ENCODE measurements at places on chromosomes 5 and 9.
A peak's percentile ranks its signal among the peaks of the same experiment; 100 is the strongest.

- DNase-seq, result no peak
Measured at GRCh38 chr9:112000743-112001142, 104.1 kb downstream of the UGCG start.

GRCh38 chr5:9829621-9830020, 199.5 kb upstream of the TAS2R1 start:
- DNase-seq, result no peak

DNA sequence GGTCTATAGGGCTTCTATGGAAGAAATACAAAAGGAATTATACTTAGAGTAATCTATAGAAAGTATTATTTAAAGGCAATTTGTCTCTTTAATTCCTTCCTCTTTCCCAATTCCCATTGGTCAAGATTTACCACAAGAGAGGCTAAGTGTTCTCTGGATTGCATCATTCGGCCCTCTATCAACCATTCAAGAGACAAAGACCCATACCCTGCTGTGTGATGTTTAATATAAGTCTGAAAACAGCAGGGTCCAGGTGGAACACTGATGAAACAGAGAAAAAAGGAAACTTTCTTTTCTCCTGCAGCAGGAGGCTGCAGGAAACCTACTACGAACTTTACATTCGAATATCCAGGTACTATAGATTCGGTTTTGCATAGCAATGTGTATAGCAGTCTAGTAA, 323.4 kb downstream of the CHSY3 start:
- DNase-seq, result no peak

- no peak for DNase-seq
Measured at GRCh38 chr9:97772145-97772544, 75.0 kb upstream of the XPA start.

GRCh38 chr9:82010711-82011110, 22.1 kb downstream of the SPATA31D1 start:
- no peak for DNase-seq

GRCh38 chr5:98308960-98309359, 464.5 kb upstream of the RGMB start:
- no peak for DNase-seq

GRCh38 chr9:98978231-98978681, 34.5 kb downstream of the COL15A1 start:
- no peak for DNase-seq

DNA sequence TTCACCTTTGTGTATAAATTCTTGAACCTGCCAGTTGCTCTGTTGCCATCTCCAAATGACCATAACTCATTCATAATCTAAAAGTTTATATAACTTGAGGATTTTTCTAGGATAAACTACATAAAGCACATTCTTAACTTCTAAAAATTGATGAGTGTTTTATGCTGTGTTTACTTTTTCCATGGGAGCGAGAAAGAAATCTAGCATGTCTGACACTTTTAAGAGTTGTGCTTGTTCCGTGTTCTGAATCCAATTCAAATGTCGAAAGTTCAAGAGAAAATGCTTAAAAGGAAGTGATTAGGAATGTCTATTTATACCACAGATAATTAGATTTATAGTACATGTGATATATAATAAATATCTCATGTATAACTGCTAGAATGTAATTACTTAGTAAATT, 154.4 kb downstream of the DEPDC1B start:
- no peak for DNase-seq

- no peak for DNase-seq
Measured at GRCh38 chr5:107455111-107455544, 215.6 kb downstream of the EFNA5 start.

DNA sequence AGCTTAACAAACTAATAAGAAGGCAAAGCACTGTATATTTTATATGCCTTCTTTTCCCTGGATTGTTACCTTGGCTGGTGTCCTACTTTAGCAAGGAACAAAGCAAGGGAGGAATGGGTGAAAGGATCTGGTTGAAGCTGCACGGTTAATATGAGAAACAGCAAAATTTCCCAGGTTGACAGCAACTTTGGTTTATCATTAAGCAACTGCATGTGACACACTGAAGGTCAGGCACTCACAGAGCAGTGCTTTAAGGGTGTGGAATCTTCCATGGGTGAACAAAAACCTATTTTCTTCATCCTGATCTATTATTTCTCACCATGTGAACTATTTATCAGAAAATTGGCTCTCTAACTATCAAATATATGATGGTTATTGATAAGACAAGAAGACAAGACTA, 109.0 kb upstream of the ATP10B start:
- DNase-seq, result no peak

GRCh38 chr9:109403766-109404320, 83.0 kb upstream of the EPB41L4B start:
- no peak for DNase-seq

DNA sequence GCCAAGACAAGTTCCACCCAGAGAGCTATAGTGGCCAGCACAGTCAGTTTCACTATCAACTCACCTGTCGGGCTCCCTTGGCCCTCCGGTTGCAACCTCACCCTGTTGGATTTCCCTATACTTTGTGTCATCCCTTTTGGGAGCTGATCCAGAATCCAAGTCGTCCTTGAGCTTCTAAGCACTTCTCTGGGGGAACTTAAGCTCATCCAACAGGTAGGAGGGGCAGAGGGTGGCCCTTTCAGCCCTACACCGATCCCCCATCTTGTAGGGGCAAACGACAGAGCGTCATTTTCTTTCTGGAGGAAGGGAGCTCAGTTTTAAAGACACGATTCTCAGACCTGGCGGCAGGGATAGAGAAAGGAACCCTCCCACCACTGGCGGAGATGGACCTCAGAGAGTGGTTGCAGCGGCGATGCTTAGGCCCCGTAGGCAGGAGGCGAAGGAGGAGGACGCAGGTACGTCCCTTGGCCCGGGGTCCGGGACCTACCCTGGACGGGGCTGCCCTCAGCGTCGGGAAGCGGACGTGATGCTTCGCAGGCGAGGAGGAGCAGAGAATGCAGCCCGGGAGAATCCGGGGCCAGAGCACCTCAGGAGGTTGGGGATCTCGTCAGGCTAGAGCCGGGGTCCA, 519 bp downstream of the ZER1 start:
- DNase-seq, result no peak

DNA sequence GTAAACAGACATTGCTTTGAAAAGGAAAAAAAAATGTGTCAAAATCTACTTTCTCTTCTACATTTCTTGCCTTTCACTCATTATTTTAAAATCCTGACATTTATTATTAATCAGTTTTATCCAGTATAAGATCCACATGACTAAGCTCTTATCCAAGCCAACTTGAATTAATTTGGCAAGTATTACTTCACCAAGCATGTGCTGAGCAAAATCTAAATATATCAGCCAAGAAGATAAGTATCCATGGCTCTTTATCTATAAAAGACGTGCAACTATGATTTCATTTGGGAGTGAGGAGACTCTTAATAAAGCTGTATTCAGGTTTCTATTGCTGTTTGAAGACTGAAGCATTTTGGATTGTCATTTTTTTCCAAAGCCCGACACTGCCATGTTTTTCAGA, 221.3 kb downstream of the TRIM36 start:
- no peak for DNase-seq

DNA sequence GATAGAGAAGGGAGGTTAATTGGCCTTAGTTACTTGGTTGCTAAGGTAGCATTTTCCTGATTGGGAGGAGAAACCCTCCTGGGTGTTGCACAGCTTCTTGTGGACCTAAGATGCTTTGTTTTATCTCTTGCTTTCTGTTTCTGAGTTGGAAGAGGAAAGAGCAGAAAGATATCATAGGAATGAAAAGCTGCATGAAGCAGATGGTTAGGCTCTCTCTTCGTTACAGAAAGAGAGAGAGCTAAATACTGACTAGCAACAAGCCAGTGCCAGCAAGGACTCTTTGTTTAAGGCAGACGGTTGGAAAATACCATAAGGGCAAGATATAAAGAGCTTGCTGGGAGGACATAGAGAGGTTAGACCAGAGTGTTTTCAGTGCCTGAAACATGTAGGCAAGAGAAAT, 103.1 kb downstream of the ATG10 start:
- DNase-seq, result no peak

- no peak for DNase-seq
Measured at GRCh38 chr5:78810098-78810920, 161.7 kb upstream of the LHFPL2 start.

GRCh38 chr5:126464016-126464415, 40.8 kb downstream of the GRAMD2B start:
- no peak for DNase-seq

DNA sequence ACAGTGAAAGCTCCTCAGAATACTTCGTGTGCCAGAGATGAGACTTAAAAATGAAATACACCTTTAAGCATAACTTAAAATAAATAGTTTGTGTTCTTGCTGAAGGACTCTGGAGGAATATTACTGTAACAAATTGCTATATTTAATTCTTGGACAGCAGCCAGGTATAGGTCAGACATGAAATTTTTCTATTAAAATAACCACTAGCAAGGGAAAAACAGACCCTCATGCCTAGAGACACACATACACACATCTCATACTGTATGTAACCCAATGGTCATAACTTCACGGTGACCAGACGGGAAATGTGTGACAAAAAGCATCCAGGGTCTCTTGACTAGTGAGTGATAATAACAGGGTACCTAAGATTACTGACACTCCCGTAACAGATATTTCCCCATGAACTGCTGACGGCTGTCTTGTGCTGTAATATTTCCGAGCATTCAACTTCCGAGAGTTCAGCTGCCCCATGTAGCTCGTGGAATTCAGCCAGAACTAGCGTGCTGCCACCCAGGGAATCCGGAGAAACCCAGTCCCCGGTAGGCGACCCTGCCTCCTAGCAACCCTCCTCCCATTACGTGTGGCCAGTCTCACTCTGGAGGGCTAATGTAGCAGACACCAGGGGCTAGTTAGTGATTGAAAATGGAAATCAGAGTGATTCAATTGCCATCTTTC, 2295.1 kb upstream of the WWC1 start:
- no peak for DNase-seq

- no peak for DNase-seq
Measured at GRCh38 chr9:68980341-68980914, 33.5 kb downstream of the PRKACG start.

GRCh38 chr5:88883059-88883835, at the start of gene MEF2C:
MEF2C (minus strand) TSS chr5:88883184; CDS start chr5:88823788, 59,396 bp downstream.
- peak; percentile 24 for DNase-seq

- no peak for DNase-seq
Measured at GRCh38 chr5:3827624-3828023, 232.0 kb downstream of the IRX1 start.

DNA sequence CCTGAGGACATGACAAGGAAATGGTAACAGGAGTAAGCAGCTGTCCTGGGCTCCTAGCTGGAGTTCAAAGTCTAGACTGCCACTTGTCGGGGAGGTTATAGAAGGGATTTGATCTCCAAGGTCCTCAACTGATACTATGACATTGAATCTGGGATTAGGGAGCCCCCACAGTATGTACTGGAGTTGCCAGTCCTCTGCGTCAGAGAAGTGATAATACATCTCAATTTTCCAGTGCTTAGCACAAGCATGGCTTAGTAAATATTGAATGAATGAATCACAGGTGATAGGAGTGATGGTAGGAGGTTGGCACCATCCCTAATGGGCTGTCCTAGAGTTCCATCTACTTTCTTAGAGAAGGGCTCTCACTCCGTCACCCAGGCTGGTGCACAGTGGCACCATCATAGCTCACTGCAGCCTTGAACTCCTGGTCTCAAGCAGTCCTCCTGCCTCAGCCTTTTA, 6.2 kb upstream of the TPM2 start:
- no peak for DNase-seq

DNA sequence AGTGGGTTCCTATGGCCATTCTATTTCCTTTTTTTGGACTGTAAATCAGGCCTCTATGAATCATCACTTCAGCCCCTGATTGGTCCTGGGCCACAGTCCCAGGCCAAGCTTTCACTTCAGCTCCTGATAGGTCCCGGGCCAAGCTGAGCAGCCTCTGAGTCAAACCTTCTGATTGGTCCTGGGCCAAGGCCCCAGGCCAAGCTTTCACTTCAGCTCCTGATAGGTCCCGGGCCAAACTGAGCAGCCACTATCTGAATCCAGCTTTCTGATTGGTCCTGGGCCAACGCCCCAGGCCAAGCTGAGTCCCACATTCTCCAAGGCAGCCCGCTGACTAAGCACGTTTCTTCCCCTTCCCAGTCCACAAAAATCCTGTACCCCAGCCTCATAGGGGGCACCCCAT, 1972.9 kb upstream of the ACO1 start:
- no peak for DNase-seq

GRCh38 chr5:40017135-40017534, 592.4 kb upstream of the DAB2 start:
- no peak for DNase-seq

DNA sequence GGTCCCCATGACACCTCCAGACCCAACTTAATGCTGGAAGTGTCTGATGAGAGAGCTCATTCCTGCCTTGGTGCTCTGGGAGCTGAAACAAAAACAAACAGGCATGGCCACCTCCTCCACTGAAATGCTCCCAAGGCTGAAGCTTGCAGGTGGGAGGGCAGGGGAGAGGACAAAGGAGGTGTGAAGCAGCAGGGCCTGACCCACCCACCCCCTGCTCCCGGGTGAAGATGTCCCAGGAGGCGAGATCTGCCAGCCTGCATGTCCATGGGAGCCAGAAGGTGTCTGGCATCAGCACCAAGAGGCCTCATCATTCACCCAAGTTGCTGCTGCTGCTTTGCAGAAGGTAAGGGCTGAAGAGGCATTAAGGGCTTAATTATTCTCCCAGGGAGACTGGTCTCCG, 4.2 kb upstream of the CCIN start:
- DNase-seq, result no peak

- no peak for DNase-seq
Measured at GRCh38 chr5:143318270-143318669, 85.2 kb downstream of the NR3C1 start.

DNA sequence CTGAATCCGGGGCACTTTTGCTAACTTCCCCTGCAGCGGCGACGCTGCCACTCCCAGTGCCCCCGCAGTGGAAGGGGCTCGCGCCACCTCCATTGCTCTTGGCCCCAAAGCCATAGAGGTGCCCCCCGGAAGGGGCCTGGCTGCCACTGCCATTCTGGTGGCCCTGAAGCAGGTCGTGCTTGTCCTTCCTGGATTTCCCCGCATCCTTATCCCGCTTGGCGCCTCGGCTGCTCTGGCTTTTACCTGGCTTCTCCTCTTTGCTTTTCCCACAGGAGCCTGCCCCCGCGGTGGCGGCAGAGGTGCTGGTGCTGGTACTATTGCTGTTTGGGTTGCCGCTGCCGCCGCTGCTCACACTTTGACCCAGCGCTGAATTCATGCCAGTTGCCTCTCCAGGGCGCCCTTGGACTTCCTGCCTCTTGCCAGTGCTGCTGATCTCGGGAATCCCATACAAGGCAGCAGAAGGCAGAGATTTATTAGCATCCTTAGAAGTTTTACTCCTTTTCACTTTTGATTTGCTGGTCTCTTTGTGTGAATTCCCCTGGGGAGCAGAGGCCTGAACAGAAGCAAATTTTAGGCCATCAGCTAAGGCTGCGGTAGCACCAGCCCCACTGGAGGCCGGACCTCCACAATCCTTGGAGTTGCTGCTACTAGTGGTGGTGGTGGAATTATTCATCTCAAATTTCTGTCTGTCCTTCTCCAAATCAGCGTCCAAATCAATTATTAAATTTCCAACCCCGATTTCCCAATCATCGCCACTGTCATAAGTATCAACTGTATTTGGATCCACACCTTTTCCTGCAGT, 2.1 kb downstream of the ZNF608 start:
- DNase-seq, result no peak

GRCh38 chr5:39446231-39446630, 21.5 kb upstream of the DAB2 start:
- DNase-seq, result no peak

- DNase-seq, result no peak
Measured at GRCh38 chr9:81070689-81071088, 618.7 kb downstream of the TLE1 start.

- no peak for DNase-seq
Measured at GRCh38 chr5:684751-685216, 8.4 kb downstream of the TPPP start.

Measured in NCI-H187 treated with DMSO at 0.1 percent for 48 hours (cell line).